ENCODE measurements at places on chromosomes 3 and 15.

- no peak for DNase-seq
Measured at GRCh38 chr3:149554826-149555225, 80.3 kb downstream of the TM4SF4 start.

GRCh38 chr3:194322678-194323211 lies 28.4 kb downstream of the CPN2 start:
- DNase-seq = peak; percentile 36

- no peak for DNase-seq
Measured at GRCh38 chr15:41983221-41983620, 10.9 kb upstream of the EHD4 start.

DNA sequence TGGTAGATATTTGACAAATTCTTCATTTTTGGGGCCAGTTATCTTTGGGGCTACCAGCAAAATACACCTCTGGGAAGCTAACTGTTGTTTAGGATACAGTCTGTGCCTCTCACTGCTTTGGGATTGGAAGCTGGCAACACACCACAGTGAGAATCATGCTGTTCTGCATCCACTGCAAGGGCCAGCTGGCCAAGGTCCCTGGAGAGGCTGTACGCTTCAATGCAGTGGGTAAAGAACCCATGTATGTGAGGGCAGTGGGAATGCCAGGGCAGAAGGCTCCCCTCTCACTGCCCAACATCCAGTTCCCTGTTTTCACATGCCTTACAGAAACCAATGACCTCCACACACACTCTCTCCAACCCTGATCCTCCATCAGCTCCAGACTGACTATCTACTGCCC lies 20.1 kb downstream of the ZDHHC3 start:
- no peak for DNase-seq

- DNase-seq = no peak
Measured at GRCh38 chr3:183211352-183211751, 41.7 kb upstream of the B3GNT5 start.
